ENCODE measurements at places on chromosomes 11 and 22.

- DNase-seq = no peak
These were observed 15.0 kb downstream of the VWCE start for GRCh38 chr11:61279934-61280659.

GRCh38 chr11:75802913-75803820 lies 11.8 kb upstream of the UVRAG start:
- DNase-seq = no peak

DNA sequence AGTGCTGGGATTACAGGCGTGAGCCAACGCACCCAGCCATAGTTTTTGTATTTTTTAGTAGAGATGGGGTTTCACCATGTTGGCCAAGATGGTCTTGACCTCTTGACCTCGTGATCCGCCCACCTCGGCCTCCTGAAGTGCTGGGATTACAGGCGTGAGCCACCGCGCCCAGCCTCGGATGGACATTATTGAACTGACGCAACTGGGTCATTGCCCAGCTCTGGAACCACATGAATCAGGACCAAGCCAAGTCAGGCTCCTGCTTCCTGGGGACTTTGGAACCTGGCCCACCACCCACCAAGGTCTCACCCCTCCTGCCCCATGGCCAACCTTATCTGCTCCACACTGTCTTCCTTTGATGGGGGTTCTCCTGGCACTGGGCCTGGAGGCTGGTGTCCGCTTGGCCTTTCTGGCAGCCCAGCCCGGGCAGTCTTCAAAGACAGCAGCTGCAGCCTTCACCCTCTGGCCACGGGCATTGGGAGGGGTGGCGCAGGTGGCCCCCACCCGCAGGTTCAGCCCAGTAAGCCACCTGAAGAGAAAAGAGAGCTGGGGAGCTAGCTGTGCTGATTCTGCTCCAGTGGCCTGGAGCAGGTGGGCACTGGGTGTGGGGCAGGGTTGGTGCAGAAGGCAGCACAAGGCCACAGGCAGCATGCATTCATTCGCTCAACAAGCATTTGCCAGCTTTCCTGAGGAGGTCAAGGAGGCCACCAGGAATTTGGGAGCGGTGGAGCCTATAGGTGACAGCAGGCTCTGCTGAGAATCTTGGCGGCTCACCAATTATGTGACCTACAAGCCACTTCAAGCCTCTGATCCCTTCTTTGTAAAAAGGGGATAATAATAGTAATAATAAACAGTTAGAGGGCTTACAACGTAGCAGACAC lies 5.7 kb downstream of the CHADL start:
- no peak for DNase-seq

DNA sequence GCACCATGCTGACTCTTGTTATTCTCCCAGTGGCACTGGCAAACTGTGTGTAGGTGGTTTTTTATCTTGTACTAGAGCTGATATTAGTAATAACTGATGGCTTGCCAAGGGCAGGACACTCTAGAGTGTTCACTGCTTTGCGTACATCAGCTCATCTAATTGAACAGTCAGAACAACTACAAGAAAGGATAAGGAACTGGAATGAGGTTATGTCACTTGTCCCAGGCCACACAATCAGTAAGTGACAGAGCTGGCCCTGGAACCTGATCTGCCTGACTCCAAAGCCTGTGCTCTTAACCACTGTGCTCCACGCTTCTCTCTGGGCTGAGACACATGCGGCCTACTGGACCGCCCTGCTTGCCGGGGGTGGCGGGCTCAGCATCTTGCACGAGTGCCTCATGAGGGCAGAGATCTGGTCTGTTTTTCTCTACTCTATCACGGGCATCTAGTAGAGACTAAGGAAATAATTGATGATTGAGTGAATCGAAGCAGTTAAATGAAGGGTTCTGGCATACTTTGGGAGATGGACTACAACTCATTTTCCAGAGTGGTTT lies 155.9 kb upstream of the SORL1-AS1 start:
- no peak for DNase-seq

GRCh38 chr11:87141980-87142514 lies 104.3 kb downstream of the TMEM135 start:
- no peak for DNase-seq

DNA sequence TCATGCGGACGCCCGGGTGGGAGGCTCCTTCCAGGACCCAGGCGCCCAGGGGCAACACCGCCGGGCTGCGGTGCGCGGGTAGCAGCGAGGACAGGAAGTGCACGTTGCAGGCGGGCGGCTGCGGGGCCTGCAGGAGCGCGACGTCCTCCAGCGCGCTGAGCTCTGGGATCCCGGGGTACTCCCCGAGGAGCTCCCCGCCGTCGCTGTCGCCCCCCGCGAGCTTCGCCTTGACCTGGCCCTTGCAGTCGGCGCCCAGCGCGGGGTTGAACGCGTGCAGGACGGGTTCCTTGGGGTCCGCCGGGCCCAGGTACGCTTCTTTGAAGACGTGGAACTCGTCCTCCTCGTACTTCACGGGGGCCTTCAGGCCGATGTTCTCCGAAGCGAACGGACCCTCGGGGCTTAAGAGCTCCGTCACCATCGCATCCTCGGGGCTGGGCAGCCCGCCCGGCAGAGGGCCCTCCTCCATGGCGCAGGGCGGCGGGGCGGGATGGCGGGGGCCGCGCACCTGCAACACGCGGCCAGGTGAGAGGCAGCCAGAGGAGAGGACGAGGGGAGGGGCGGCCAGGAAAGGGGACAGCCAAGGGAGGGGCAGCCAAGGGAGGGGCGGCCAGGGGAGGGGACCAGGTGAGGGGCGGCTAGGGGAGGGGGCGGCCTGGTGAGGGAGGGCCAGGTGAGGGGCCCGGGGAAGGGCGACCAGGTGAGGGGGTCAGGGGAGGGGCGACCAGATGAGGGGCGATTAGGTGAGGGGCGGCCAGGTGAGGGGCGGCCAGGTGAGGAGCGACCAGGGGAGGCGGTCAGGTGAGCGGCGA lies 921 bp downstream of the TESMIN start:
- no peak for DNase-seq

DNA sequence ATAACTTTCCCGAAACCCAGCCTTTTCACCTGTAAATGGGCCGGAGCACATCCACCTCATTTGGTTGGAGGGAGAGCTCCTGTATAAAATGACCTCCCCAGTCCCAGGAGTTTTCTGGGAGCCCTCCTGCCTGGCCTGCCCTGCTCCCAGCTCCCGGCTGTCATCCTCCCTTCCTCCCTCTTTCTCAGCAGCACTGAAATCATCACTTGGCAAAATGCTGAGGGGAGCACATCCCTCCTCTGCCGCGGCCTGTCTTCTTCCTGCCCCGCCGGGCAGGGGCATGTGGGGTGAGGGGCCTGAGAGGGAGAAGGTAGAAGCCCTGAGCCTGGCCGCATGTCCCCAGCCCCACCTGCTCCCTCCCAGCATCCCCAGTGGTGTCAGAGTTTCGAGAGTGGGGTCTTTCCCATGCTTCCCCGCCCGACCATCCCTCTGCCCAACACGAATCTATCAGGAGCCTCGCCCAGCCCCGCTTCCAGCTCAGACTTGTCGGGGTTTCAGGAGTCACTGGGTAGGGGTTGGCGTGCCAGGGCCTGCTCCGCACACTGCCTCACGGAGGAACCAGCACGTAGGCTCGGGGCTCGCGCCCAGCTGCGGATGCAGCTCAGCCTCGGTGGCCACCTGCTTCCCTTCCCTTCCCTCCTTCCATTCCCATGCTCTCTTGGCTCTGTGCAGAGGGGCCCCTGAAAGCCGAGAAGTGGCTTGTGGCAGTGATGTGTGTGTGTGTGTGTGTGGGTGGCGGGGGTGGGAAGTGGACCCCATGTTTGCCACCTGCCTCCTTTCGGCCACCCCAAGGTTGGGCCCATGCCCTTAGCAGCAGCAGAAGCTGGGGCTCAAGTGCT lies 37.1 kb downstream of the NECTIN1 start:
- no peak for DNase-seq

- DNase-seq = no peak
These were observed 52.8 kb downstream of the ENDOD1 start for GRCh38 chr11:95142431-95142830.

GRCh38 chr11:120215634-120216033 lies 4.8 kb downstream of the OAF start:
- DNase-seq = no peak

DNA sequence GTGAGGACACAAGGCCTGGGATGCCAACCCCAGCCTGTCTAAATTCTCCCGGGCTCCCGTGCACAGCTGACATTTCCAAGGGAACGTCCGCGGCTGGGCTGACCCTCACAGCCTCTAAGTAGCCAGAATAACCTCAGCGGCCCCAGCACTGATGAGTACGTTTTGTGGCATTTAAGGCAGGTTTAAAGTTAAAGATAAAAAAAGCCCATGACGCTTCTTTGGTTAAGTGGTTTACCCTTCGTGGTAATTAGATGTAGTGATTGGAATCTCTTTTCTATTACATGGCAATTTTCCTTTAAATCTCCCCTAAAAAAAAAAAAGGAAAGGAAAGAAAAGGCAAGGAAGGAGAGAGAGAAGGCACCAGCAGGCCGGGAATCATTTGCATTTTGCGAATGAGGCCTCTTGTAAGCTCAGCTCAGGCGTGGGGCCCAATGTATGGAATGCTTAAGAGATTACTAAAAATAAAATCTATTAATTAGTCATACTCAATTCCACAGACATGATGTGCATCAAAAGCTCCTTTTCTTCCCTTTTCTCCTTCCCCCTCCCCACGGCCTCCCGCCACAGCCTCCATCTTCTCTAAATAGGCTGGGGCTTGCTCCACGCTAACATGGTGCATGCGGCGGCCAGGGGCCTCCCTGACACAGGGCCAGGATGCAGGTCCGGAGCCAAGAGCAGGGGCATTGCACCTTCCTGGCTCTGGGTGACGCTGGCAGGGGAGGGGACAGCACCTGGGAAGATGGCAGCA lies 44.1 kb downstream of the MACROD1 start:
- no peak for DNase-seq

GRCh38 chr22:49950396-49950994 lies 10.1 kb upstream of the PIM3 start:
- DNase-seq = no peak

DNA sequence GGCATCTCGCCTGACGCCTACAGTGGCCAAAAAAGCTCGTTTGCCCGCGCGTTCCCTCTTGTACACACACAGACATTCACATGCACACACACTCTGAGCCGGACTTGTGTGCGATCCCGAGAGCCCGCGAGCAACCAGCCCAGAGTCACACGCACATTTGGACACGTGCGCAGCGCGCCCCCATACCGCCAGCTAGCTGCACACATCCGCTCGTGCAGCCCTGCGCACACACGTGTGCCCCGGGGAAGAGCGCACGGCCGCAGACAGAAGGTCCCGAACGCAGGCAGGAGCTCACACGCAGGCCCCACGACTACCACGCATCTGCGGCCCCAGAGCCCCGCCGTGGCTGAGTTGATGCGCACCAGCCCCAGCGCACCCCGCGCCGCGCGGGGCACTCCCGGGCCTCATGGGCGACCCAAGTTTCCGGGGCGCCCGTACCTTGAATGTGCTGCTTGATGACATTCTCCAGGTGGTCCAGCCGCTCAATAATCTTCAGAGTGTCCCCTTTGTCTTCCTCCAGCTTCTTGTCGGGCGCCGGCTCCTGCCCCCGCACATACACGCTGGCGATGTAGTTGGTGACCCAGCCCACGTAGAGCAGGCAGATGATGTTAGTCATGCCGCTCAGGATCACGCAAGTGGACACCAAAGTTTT lies 758 bp downstream of the GALNT18 start:
- DNase-seq = no peak
